Stimulated activated CD4-positive, alpha-beta T cell treated with anti-CD3 and anti-CD28 coated beads, TNF-alpha, amount 100 ng/mL, for 4 hours (primary cell): ENCODE measurements at places on chromosomes 12 and 14.

DNA sequence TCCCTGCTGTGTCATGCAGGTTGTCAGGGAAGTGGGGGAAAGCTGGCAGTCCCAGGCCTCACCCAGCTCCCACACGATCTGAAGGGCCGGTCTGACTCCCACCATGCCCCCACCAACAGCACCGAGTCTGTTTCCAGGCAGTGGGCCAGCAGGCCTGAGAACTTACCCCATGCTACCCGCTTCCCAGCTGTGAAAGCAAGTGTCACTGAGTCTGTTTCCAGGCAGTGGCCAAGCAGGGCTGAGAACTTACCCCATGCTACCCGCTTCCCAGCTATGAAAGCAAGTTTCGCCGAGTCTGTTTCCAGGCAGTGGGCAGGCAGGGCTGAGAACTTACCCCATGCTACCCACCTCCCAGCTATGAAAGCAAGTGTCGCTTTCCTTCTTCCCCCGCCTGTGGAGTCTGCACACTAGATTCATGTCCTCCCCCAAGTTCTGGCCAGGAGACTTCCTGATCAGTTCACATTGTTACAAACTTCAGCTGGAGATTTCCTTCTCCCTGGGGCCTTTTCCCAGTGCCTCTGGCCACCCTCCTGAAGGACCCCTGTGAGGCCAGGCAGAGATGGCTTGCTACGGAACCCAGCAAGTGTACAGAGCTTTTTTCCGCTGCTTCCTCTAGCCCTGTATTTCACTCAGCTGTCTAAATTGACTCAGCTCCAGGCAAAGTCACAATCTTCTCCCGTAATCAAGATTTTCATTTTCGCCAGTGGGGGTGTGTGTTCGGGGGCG, 435.4 kb downstream of the TMTC2 start:
- DNase-seq = no peak

- DNase-seq = no peak
These were observed 109.6 kb downstream of the RMST start for GRCh38 chr12:97572220-97572619.

GRCh38 chr14:91870001-91870400, 2.7 kb upstream of the TC2N start:
- peak; percentile 58 for DNase-seq

DNA sequence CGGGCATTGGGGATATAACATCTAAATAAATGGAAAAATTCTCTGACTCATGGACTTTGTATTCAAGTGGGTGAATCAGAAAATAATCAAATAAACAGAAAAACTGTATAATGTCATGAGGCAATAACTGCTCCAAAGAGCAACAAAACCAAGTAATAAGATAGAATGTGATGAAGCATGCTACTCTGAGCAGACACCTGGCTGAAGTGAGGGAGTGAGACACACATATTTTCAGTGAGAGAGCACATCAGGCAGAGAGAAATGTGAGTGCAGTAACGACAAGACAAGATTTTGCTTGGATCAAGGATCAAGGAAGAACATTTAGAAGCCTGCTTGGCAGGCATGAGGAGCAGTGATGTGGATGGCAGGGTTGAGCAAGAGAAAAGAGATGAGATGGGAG, 75.8 kb upstream of the CCDC91 start:
- DNase-seq = no peak

DNA sequence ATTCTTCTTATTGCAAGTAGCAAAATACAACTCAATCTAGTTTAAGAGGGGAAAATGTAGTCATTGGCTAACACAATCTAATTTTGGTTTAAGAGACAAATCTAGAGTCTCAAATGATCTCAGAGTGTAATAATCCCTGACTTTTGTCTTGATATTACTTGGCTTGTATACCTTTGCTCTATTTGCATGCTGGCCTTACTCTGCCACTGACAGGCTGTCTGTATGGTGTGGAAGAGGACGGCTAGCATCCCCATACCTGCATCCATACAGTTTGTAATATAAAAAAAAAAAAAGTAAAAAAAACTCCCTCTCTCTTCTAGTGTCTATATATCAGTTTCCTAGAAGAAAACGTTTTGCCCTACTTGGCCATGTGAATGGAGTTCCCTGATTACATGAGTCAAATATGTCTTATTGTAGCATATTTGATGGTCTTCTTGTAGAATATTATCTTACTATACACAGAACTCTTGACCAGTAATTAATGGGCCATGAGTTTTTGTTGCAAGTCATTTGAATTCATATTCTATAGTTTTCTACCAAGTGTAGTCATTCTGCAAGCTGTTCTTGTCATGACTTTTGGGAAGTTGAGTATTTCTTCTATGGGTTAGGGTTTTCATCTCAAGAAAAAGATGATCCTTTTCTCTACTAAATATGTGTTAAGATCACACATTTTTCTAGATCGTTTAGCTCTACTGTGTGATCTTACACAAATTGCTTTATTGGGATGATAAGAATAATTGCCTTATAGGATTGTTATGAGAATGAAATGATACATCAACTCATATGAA, 8.2 kb downstream of the HIF1A start:
- no peak for DNase-seq

- DNase-seq = no peak
These were observed 48.0 kb downstream of the TDP1 start for GRCh38 chr14:90003526-90004307.

DNA sequence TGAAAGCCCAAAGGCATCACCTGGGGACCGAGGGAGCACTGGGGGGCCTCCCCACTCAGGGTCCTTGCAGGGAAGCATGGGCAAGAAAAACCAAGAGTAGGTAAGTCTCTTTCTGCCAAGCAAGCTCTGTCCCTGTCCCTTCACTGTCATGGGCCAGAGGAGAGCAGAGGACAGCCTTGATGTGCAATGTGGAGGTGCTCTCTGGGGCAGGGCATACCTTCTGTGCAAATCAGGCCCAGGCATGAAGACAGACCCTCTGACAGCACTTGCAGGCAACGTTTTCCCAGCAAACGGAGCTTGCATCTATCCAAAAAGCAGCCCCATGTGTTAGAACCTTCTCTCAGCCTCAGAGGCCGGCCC, 192.5 kb upstream of the PWP1 start:
- DNase-seq = no peak

- DNase-seq = no peak
These were observed 257.3 kb upstream of the PLEKHG7 start for GRCh38 chr12:92445253-92446082.

- DNase-seq = no peak
These were observed 3.7 kb downstream of the RNF10 start for GRCh38 chr12:120537856-120538220.

DNA sequence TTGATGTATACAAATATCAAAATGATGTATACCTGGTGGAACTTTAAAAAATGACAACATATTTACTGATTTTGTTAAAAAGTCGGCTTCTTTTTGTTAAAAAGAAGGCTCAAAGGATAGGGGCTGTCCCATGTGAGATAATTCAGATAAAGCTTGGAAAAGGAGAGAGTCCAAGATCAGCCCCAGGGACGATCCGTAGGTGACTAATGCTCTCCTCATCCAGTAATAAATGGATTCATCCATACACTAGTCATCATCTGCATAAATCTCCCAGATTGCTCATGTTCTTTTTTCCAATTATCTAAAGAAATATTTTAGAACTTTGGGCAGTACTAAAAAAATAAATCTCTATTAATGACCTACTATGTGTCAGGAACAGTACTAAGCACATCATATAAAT, 23.4 kb upstream of the FSCB start:
- DNase-seq = no peak

DNA sequence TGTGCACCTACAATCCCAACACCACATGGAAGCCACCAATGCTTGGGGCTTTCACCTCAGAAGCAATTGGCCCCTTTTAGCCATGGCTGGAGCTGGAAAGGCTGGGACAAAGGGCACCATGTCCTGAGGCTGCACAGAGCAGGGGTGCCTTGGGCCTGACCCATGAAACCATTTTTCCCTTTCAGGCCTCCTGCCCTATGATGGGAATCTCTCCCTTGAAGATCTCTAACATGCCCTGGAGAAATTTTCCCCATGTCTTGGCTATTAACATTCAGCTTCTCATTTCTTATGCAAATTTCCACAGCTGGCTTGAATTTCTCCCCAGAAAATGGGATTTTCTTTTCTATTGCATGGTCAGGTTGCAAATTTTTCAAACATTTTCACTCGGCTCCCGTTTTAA, 823.6 kb downstream of the GALC start:
- DNase-seq = no peak

DNA sequence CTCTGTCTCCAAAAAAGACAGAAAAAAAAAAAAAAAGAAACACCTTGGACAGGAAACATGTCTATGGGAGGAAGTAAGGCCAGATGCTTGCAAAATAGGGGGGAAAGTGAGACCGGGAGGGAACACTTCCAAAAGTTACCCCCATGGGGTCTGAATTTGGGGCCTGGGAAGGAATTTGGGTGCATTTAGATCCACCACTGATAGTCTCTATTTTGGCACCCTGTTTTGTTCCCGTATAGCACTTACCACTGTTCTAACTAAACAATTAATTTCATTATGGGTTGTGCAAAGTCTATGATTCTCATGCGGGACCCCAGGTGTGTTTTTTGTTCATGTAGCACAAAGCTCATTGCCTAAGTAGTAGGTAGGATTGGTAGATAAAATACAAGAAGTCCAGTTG, 1.4 kb upstream of the MLEC start:
- no peak for DNase-seq

GRCh38 chr14:74637178-74637550, 25.1 kb upstream of the LTBP2 start:
- no peak for DNase-seq

GRCh38 chr12:117125272-117125613, 26.0 kb upstream of the TESC start:
- DNase-seq = no peak

GRCh38 chr12:30979371-30980259, 53.1 kb downstream of the TSPAN11 start:
- DNase-seq = no peak

- DNase-seq = no peak
These were observed 95.5 kb upstream of the USP44 start for GRCh38 chr12:95646781-95647190.

GRCh38 chr14:89747126-89747525, 207.4 kb downstream of the EFCAB11 start:
- DNase-seq = no peak

DNA sequence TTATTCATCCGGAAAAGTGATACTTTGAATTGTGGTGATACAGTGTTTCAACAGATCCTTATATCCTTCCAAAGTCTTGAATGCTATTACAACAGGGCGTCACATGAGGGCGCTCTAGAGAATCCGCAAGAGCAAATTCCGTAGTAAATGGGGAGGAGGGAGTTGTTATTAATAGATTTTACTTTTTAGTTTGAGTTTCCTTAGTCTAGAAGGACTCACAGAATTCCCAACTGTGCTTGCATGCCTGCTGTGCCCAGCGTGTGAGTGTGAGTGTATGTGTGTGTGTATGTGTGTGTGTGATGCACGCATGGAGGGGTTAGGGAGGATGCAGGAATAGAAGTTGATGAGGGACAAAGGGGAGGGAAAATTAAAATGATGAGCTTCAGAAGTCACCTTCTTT, 375.3 kb downstream of the C12orf75 start:
- no peak for DNase-seq

DNA sequence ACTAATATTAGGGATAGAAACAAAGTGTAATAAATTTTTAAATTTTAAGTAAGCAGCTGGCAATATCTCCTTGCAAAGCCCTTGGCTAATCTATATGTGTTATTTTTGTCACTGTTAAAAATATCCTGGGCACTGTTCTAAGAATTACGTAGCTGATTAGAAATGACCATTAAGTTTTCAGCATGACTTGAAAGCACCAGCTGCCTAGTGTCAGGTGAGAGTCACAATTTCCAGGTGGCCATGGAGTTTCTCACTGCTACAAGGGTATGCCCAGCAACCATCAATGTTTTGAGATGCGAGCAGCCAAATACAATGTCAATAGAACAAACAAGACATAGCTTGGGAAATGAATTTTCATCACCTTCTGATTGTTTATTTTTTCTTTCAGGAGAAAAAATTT, 23.3 kb upstream of the GYS2 start:
- no peak for DNase-seq

GRCh38 chr12:94621662-94622359, 28.5 kb downstream of the TMCC3 start:
- peak; percentile 8 for DNase-seq

- DNase-seq = no peak
These were observed 22.7 kb downstream of the CLEC14A start for GRCh38 chr14:38233218-38233617.

DNA sequence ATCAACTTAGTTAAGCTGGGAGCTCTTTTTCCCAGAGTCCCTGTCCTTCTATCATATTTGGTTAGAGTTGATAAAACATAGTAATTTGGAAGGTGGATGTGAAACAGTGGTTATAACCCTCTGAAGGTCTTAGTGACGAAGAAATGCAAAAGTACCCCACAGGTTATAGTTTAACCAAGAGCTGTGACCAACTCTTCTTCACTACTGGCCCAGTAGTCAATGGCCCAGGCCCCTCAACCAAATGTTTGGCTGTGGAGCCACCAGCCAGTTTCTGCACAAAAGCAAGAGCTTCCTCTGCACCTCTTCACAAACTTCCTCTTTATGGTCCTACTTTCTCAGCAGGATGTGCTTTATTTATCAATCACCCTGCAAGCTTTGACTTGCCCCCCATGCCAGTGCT, 132.6 kb downstream of the BMP4 start:
- DNase-seq = no peak

GRCh38 chr12:85626784-85627171, 209.4 kb downstream of the RASSF9 start:
- no peak for DNase-seq
